Stimulated activated CD4-positive, alpha-beta T cell treated with anti-CD3 and anti-CD28 coated beads, TNF-alpha, amount 100 ng/mL, for 1 hour (primary cell): ENCODE measurements at places on chromosomes 1 and 21.

DNA sequence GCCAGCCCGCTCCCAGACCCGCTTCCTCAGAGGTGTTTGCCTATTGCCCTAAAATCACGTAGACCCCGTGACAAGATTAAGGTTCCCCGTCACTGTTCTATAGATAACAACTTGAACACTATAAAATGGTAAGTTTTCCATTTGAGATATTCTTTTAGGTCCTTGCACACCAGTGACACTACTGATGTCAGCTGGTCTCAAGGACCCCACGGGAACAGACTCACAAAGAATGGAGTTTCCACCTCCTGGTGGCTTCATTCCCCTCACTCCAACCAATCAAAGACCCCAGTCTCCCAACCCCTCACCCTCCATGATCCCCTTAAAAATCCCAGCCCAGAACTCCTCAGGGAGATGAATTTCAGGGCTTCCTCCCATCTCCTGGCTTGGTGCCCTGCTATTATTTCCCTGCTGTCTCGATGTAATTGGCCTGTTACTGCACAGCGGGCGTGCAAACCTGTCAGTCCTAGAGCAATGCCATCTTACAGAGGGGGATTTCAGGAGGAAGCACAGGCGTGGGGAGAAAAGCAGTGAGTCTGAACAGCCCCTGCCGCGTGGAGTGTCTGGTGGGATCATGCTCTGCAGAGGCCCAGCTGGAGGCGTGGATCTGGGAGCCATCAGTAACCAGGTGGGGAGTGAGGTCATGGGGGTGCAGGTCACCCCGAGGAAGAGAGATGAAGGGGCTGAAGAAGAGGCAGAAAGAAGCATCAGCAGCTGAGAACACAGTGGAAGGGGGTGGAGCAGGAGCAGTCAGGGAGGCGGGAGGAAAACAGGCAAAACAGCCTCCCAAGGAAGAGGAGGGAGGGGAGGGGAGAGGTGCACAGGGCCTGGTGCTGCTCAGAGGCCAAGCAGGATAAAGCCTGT lies 35.1 kb upstream of the LBR start:
- no peak for DNase-seq

DNA sequence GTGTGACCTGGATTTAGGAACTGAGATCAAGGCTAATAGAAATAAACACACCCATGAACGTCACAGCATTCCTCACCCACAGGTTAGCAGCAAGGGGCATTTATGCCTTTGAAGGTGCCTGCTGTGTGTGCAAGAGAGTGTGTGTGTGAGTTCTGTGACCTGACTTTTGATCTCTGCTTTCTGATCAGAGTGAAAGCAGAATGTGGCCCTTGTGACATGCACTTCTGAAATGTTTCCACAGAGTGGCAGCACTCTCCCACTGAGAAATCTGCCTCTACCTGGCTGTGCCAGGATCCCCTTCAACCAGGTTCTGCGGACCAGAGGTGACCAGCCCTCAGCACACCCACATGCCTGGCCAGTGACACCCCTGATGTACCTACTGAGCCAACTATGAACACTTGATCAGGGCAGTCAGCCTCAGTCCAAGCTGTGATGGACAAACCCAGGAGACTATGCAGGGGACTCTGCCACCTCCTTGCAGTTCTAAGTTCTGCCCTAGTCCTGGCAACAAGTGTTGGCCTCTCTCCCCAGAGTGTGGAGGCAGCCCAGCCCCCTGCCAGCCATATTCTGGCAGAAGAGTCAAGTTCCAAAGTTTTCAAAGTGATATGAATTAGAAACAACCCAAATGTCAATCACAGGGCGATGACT lies 41.0 kb downstream of the RXRG start:
- DNase-seq, result no peak

- no peak for DNase-seq
Observed at GRCh38 chr1:164601399-164602100, 42.6 kb downstream of the PBX1 start.

GRCh38 chr1:12453400-12454343 lies 164.3 kb downstream of the DHRS3 start:
- DNase-seq, result no peak

- DNase-seq, result no peak
Observed at GRCh38 chr1:84795966-84796600, 96.9 kb downstream of the LPAR3 start.
